ENCODE measurements at places on chromosomes 16 and 17. TPM values are rescaled to one million over a fixed set of nuclear protein-coding genes. Genes with fewer than 3 reads are reported as not detected.

The PRSS33 gene
- not detected for total RNA-seq

DNA sequence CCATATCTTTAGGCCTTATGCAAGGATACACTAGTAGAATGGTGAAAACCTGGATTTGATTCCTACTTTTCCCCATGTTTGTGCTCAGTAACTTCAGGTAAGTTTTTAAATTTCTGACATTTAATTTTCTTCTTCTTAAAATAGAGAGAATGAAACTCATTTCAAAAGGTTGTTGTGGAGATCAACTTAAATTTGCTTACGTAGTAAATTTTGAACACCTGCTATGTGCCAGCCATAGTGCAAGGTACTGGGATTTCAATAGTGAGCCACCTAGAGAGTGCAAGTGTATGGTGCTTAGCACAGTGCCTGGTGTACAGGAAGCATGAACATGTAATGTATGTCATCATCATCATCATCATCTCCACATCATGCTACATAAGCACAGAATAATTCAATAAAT is 73.6 kb upstream of the SMIM36 start:
- H3K4me1 ChIP-seq: peaks cover 4% of the 10 kb centered on the region
- H3K36me3 ChIP-seq: no peaks in the 10 kb centered on the region
- no peaks in the 10 kb centered on the region for H3K27me3 ChIP-seq
- no peak overlapping the region for H3K27ac ChIP-seq
- no peak overlapping the region for H3K4me3 ChIP-seq
- DNase-seq: no peak

GRCh38 chr17:33447090-33447489 is 154.0 kb upstream of the ASIC2 start:
- no peak overlapping the region for H3K27ac ChIP-seq
- DNase-seq: no peak
- H3K4me1 ChIP-seq: no peaks in the 10 kb centered on the region
- no peaks in the 10 kb centered on the region for H3K27me3 ChIP-seq
- no peaks in the 10 kb centered on the region for H3K36me3 ChIP-seq
- no peak overlapping the region for H3K4me3 ChIP-seq

DNA sequence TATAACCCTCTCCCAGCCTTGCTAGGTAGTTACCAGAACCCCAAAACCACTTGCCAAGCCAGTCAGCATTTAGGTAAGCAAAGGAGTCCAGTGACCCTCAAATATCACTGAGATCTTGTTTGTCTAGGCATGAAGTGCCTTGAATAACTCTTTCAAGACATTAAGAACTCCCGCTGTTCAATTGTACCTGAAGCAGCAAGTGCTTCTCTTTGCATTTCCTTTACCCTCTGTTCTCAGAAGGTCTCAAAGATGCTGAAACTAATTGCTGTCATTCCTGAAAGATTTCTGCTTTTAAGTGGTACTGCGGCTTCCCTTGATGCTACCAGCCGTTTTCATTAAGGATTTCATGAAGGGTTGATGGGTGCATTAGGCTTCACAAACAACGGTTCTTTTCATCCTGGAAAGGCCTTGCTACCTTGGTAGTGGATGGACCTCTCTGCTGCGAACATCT is 142.7 kb downstream of the PITPNC1 start:
- no peak for DNase-seq
- H3K4me3 ChIP-seq: no peak overlapping the region
- H3K27me3 ChIP-seq: no peaks in the 10 kb centered on the region
- no peak overlapping the region for H3K27ac ChIP-seq
- no peaks in the 10 kb centered on the region for H3K36me3 ChIP-seq
- H3K4me1 ChIP-seq: peaks cover 21% of the 10 kb centered on the region

DNA sequence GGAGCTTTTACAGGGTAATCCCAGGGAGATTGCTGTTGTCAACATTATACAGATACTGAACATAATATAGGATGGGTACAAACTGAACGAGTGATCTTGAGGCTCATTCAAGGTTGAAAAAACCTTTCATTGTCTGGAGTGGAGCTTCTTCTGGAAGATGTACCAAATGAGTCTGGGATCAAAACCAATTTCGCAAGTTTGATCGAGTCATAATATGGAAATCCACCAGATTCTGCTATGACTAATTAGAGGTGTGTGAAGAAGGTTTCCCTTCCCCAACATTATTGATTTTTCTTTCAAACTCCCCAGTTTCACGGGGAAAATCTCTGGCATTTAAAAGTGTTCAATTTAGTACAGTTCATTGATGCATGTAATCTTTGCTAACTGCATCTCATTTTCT is 324.1 kb downstream of the ZFHX3 start:
- H3K4me1 ChIP-seq: peaks cover 12% of the 10 kb centered on the region
- no peaks in the 10 kb centered on the region for H3K27me3 ChIP-seq
- no peak for DNase-seq
- no peak overlapping the region for H3K27ac ChIP-seq
- no peaks in the 10 kb centered on the region for H3K36me3 ChIP-seq

DNA sequence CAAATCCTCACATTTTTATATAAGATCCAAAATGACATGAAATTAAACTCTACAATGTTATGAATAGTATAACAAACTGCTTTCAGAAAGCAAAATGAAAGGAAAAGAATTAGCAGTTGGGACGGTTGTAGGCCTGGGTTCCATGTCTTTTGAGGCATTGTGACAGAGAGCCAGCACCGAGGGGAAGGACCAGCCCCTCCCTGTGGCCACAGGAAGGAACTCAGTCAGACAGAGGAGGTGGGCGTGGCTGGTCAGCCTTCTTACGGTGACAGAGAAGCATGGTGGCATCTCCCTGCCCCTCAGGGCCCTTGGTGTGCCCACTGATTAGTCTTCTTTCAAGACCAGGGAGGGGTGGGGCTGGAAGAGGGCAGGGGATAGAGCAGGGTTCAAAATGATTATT is 5.7 kb downstream of the ZNF319 start:
- H3K27me3 ChIP-seq: no peaks in the 10 kb centered on the region
- H3K27ac ChIP-seq: peak overlapping the region; percentile 91
- DNase-seq: peak; percentile 59
- peaks cover 10% of the 10 kb centered on the region for H3K36me3 ChIP-seq
- H3K4me1 ChIP-seq: peaks cover 86% of the 10 kb centered on the region

The SPATA22 gene
- total RNA-seq: 0.67 TPM

DNA sequence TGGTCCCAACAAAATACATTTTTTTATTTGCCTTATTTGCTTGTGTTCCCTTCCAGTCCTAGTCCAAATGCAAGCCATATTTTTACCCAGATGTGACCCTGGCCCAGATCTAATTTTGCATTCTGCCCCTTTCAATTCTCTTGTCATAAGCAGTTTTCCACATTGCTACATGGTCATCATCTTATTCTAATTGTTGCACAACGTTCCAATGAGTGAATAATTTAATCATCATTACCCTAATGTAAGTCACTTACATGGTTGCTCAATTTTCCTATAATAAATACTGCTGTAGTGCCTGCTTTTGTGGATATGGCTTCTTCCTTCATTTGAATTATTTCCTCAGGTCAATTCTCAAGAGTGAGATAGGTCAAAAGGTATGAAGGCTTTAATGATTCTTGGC is 12.8 kb downstream of the RSAD1 start:
- no peak for DNase-seq
- no peaks in the 10 kb centered on the region for H3K36me3 ChIP-seq
- H3K27ac ChIP-seq: peak overlapping the region; percentile 65
- peaks cover 27% of the 10 kb centered on the region for H3K4me1 ChIP-seq

DNA sequence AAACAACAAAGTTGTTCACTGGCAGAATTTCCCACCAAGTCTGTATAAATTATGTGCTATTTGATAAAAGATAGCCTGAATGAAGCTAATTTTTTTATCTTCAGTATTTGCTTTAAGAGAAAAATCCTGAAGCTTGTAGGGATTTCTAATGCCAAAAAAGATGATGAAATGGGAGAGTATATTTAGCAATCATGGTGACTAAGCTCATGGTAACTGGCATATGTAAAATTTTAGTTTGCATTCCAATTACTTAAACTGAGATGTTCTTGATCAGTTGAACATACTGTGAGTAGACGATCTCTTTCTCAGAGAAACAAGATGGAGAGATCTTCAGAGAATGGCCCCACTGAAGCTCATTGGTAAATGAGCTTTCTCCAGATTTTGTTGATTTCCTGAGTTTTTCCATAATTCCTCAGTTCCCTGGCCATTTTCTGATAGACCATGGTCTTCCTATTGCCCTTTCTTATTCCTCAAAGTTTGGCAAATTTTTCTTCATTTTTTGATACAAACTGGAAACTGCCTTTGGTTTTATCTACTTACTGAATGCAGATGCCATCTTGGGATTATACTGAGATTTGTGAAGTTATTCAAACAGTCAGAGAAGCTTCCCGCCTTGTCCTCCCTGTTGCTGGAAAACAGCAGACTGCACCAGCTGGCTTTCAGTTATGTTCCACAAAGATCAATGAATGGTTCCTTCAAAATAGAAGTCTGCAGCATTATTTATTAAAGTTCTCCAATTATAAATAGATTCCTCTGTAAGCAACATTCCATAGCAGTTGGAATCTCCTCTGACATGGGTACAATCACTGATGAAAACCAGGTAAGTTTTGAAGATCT is 68.3 kb upstream of the ALOX12 start:
- no peaks in the 10 kb centered on the region for H3K27me3 ChIP-seq
- H3K27ac ChIP-seq: no peak overlapping the region
- no peaks in the 10 kb centered on the region for H3K4me1 ChIP-seq
- no peak overlapping the region for H3K4me3 ChIP-seq

The METTL16 gene
- total RNA-seq: 44.2 TPM

GRCh38 chr16:51312363-51313150 is 161.5 kb upstream of the SALL1 start:
- no peak overlapping the region for H3K27ac ChIP-seq
- H3K4me3 ChIP-seq: no peak overlapping the region
- H3K4me1 ChIP-seq: no peaks in the 10 kb centered on the region
- no peaks in the 10 kb centered on the region for H3K36me3 ChIP-seq
- no peaks in the 10 kb centered on the region for H3K27me3 ChIP-seq

GRCh38 chr17:28901866-28902818 is 737 bp downstream of the DHRS13 start:
- no peaks in the 10 kb centered on the region for H3K27me3 ChIP-seq
- H3K27ac ChIP-seq: peak overlapping the region; percentile 73
- DNase-seq: peak; percentile 53

DNA sequence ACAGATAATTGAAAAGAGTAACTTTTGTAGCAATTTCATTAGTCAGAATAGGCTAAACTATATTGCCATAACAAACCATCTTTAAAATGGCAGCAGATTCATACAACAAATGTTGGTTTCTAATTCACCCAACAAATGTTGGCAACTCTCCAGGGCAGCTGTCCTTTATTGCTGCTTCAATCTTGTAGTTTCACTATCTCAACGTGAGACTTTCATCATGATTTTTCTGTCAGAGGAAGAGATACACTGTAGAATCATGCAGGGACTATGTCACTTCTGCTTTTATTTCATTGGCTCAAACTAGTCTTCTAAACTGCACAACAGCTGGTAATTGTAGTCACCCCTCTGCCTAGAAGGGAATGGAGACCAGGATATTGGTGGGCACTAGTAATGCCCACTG is 174.2 kb downstream of the TANC2 start:
- no peaks in the 10 kb centered on the region for H3K27me3 ChIP-seq
- no peaks in the 10 kb centered on the region for H3K36me3 ChIP-seq
- no peak overlapping the region for H3K27ac ChIP-seq
- DNase-seq: no peak
- no peaks in the 10 kb centered on the region for H3K4me1 ChIP-seq
- no peak overlapping the region for H3K4me3 ChIP-seq

GRCh38 chr16:4375717-4376116 is 4.1 kb downstream of the VASN start:
- peak; percentile 48 for DNase-seq
- no peaks in the 10 kb centered on the region for H3K36me3 ChIP-seq
- peak overlapping the region; percentile 98 for H3K27ac ChIP-seq
- no peak overlapping the region for H3K4me3 ChIP-seq

GRCh38 chr17:2705263-2705662 is 6.3 kb downstream of the CLUH start:
- no peak overlapping the region for H3K27ac ChIP-seq
- H3K27me3 ChIP-seq: no peaks in the 10 kb centered on the region
- H3K4me3 ChIP-seq: no peak overlapping the region
- H3K4me1 ChIP-seq: peaks cover 29% of the 10 kb centered on the region
- DNase-seq: no peak

GRCh38 chr17:75472119-75472518 is 15.7 kb downstream of the TMEM94 start:
- DNase-seq: no peak
- no peak overlapping the region for H3K27ac ChIP-seq
- no peaks in the 10 kb centered on the region for H3K36me3 ChIP-seq
- H3K27me3 ChIP-seq: no peaks in the 10 kb centered on the region
- H3K4me1 ChIP-seq: peaks cover 5% of the 10 kb centered on the region

GRCh38 chr16:66996324-66996982 is 8.1 kb downstream of the CES4A start:
- H3K4me3 ChIP-seq: no peak overlapping the region
- no peaks in the 10 kb centered on the region for H3K36me3 ChIP-seq
- peak overlapping the region; percentile 75 for H3K27ac ChIP-seq
- DNase-seq: peak; percentile 86
- no peaks in the 10 kb centered on the region for H3K27me3 ChIP-seq

DNA sequence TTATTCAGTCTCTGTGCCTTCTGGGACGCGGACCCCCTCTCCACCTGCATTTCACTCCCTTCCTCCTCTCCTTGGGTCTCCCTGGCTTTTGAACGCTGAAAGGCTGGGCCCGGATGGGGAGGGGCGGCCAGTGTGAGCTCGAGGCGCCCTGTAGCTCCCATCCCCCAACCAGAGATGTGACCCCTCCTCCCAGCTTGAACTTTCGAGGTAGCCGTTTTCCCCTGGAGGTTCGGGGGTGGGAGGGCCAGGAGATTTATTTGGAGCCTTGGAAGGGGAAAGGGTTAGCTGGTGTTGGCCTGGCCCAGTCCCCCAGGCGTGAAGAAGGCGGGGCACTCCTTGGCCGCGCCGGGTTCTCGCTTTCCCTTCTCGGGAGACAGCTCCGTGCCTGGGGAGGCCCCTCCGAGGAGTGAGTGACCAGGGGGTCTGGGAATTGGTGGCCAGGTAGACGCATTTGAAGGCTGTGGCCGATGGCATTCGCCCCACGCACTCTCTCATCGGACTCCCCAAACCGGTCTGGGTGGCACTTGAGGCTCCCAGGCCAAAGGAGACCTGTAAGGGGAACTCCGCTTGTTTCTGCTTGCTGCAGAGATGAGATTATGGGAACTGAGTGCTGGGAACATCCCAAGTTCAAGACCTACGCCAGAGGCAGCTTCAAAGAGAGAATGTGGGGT is 942 bp downstream of the LDAF1 start:
- H3K4me1 ChIP-seq: peaks cover 32% of the 10 kb centered on the region
- peak overlapping the region; percentile 63 for H3K4me3 ChIP-seq
- peak; percentile 78 for DNase-seq
- no peaks in the 10 kb centered on the region for H3K27me3 ChIP-seq
- peak overlapping the region; percentile 79 for H3K27ac ChIP-seq

GRCh38 chr16:67151431-67152097 is 766 bp upstream of the B3GNT9 start:
- no peaks in the 10 kb centered on the region for H3K27me3 ChIP-seq
- H3K4me1 ChIP-seq: peaks cover 43% of the 10 kb centered on the region
- no peaks in the 10 kb centered on the region for H3K36me3 ChIP-seq
- H3K4me3 ChIP-seq: no peak overlapping the region
- no peak for DNase-seq

The FBXL16 gene
- total RNA-seq: 6.9 TPM

- H3K4me1 ChIP-seq: peaks cover 9% of the 10 kb centered on the region
- H3K27me3 ChIP-seq: no peaks in the 10 kb centered on the region
- H3K27ac ChIP-seq: no peak overlapping the region
- peak; percentile 71 for DNase-seq
Measured at GRCh38 chr16:57899771-57900661, 70.9 kb downstream of the CNGB1 start.

The NKD1 gene
- 13.8 TPM for total RNA-seq

The HS3ST3B1 gene
- 3.0 TPM for total RNA-seq

The AANAT gene
- not detected for total RNA-seq

The PLLP gene
- 27.9 TPM for total RNA-seq

GRCh38 chr16:63702981-63703590 is 1418.8 kb downstream of the CDH11 start:
- no peak for DNase-seq
- H3K4me3 ChIP-seq: no peak overlapping the region
- no peaks in the 10 kb centered on the region for H3K27me3 ChIP-seq
- H3K36me3 ChIP-seq: no peaks in the 10 kb centered on the region
- H3K4me1 ChIP-seq: no peaks in the 10 kb centered on the region
- H3K27ac ChIP-seq: no peak overlapping the region
